NCI-H460 (cell line): ENCODE measurements at places on chromosomes 1 and 21. TPM values are rescaled to one million over a fixed set of nuclear protein-coding genes. Genes with fewer than 3 reads are reported as not detected.

The BEND5 gene
- total RNA-seq = not detected in 2 replicates

- DNase-seq = no peak
These were observed 8.2 kb downstream of the PLA2G5 start for GRCh38 chr1:20078171-20078651.

DNA sequence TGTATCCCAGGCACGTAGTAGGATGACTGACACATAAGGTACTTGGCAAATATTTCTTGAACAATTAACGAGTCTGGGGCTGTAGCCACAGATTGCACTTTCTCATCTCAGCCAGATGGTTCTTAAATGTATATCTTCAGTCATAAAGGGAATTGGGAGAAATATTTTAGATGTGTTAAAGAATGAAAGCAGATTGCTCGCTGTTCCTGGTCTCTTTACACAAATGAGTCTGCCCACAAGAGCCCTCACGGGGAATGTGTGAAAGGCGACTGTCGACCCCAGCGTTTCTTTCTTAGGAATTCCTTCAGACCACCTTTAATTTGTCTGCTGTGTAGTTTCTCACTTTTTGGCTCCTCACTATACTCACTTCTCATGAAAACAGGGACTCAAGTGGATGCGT, 725 bp downstream of the MT1HL1 start:
- DNase-seq = no peak

The SHE gene
- total RNA-seq = 0.02 TPM in 1 of 2 replicates, not detected in the other

DNA sequence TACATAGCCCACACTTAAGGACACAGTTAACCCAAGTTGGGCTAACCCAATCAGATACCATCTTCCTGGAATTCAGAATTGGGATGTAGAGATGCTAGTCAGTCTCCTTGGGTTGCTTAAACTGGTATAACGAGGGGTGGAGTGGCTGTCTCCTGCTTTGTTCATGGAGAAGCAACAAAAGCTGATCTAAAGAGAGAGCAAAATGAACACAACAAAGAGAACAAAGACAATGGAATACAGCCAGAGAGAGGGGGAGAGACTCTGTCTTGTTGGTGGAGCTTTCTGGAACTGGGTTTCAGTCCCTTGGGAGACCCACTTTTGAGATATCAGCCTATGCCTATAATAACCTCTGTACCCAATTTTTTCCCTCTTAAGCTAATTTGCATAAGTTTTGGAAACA, 138.1 kb downstream of the ATG4C start:
- DNase-seq = no peak

GRCh38 chr1:22500471-22500870, 48.8 kb downstream of the ZBTB40 start:
- DNase-seq = peak; percentile 2

GRCh38 chr1:209045331-209046057, 538.0 kb upstream of the CAMK1G start:
- no peak for DNase-seq

The C1orf21 gene
- 11.0 and 12.0 TPM in 2 replicates for total RNA-seq
